Spinal cord (tissue), 10 donors: ENCODE measurements at places on chromosomes 3 and 15. TPM values are rescaled to one million over a fixed set of nuclear protein-coding genes. Genes with fewer than 3 reads are reported as not detected.

GRCh38 chr3:52532838-52533622 lies 627 bp downstream of the NT5DC2 start:
- DNase-seq: peak; percentile 65

KIF7 gene
- 11.2 TPM for total RNA-seq

- no peak for DNase-seq
Observed at GRCh38 chr15:26294059-26294689, 431.0 kb upstream of the ATP10A start.

CPLX3 gene
- total RNA-seq: 0.20 TPM

DNA sequence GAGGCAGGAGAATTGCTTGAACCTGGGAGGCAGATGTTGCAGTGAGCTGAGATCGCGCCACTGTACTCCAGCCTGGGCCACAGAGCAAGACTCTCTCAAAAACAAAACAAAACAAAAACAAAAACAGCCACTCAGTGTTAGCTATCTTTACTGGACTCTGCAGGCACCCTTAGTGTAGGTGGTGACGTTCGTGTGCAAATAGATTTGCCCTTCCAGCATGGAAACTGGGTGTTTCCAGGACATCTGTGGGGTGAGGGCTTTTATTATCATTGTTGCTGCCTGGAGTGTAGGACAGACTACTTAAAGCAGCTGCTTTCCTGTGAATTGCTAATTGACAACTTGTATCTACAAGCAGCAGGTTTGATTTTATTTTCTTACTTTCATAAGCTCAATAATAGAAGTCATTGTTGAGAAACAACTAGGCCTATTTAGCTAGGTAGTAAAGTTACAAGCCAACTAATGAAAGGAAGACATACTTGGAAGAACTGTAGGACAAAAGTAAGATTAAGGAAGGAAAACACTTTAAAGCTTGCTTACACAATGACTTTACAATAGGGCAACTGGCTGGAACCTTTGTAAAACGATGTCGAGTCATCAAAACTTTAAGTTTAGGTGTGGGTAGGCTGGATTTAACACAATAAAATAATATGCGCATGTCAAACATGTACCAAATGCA lies 25.4 kb upstream of the SPPL2A start:
- DNase-seq: no peak

SLC4A7 gene
- 46.7 TPM for total RNA-seq

EPHA3 gene
- total RNA-seq: 44.6 TPM

- DNase-seq: no peak
Observed at GRCh38 chr15:47741907-47742306, 24.6 kb downstream of the SEMA6D start.

RHOV gene
- 1.7 TPM for total RNA-seq

GRCh38 chr3:100630664-100631063 lies 21.3 kb downstream of the ADGRG7 start:
- DNase-seq: no peak

GRCh38 chr3:188188911-188189310 lies 35.0 kb downstream of the LPP start:
- no peak for DNase-seq

- DNase-seq: no peak
Observed at GRCh38 chr3:172334671-172335207, 113.5 kb downstream of the GHSR start.

GRCh38 chr3:25744470-25744869 lies 38.8 kb downstream of the NGLY1 start:
- no peak for DNase-seq

- DNase-seq: no peak
Observed at GRCh38 chr15:92035961-92036360, 182.5 kb downstream of the SLCO3A1 start.

DNA sequence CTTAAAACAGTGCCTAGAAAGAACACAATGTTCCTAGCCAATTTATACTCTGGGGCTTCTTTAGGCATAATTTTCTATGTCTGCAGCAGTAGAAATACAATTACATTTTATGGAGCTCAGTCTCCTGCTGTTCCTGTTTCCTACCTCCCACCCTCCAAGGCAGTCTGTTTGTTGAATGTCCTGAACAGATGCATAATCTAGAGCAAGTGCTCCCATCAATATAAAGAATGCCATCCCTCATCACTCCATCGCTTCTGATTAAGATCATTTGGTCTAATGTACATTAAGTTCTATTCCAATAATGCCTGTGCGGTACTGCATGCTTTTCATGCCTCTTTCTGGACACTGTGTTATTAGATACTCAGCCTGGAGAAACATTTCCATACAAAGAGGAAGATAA lies 869.8 kb upstream of the CFAP20DC start:
- no peak for DNase-seq

GRCh38 chr3:187400756-187401155 lies 32.6 kb downstream of the RTP4 start:
- no peak for DNase-seq
